AG08395 (cell line): ENCODE measurements at places on chromosomes 4 and X.

DNA sequence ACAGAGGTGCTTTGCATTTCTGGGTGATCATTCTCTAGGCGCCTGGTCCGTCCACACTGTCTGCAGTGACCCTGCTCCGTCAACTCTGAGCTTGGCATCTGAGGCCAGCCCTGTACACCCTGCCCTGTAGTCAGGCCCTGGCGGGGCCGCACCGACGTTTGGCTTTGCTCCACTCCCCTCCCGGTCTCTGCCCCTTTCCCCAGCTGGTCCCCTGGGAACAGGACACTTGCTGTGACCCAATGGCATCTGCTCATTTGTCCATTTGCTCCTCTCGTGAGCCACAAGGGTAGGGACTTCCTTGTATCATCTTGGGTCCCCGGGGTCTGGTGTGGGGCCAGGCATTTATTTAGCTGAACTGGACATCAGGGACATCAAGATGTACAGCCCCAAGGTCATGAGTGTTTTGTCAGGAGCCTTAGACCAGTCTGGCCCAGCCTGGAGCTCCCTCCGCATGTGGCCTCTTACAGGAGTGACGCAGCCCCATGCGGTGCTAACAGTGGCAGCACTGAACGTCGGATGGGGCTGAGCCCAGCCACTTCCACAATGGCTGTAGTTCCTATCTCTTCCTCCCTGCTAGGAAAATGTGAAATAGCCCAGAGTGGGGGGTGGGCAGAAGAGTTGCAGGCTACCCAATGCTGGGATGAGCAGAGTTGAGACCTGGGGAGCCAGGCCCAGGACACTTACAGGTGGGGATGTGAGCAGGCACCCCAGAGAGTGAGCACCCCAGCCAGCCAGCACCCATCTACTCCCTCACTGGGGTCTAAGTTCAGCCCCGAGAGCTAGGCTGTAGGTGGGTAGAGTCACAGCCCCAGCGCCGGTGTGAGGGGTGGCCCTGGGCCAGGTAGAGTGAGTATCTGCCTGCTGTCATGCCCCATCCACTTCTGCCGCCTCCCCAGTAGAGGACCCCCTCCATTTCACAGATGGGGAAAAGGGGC is 2.0 kb upstream of the SH3BP2 start:
- no peak for DNase-seq

DNA sequence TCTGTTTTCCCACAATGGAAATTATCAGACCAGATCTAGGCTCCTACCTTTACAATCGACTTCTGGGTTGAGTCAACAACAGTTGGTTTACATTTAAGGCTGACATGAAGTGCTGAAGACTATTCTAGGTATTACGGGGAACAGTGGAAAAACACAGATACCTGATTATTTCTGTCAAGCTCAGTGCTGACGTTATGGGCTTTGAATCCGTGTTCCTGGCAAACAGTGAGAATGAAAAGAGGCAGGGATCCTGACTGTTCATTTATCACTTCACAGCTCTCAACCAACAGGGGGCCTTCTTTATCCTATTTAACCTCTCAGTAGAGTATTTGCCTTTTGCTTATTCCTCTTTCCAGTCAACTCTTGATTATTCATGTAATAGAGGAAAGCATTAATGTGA is 43.1 kb downstream of the TMEM164 start:
- no peak for DNase-seq

DNA sequence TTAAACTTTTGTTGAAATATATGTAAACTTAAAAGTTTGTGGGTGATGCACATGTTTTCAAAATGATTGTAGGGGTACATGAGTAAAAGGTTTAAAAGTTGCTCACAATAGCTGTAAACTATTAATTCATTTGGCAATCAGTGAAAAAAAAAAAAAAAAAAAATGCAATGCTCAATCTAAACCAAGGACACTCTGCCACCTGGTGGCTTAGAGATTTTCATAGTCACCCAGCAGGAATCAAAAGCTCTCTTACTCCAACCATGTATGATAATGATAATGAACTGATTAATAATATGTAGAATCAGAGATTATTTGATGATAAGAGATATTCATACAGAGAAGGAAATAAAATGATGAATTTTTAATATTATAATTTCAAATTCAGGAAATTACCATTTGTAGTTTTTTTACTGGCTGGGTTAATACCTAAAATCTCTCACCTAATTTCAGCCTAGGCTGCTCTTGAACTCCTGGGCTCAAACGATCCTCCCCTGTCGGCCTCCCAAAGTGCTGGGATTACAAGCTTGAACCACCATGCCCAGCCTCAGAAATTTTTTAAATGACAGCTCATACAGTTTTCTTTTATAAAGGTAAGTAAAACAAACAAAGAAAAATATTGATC is 46.9 kb upstream of the SLC25A4 start:
- DNase-seq: peak; percentile 48

DNA sequence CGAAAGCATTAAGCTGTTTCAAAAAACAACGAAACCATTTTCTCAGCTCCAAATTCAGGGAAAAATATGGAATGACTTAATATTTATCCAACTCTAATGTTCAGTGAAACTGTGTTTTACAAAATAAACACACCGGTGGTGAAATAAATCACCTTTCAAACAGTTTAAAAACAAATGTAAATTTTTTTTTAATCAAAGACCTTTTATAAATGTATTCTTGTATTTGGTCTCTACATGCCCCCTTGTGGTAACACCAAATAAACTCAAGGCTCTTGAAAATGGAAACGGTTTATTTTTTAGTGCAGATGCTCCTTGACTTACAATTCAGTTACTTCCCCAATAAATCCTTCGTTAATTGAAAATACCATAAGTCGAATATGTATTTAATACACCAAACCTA is 45.8 kb upstream of the ITM2A start:
- peak; percentile 3 for DNase-seq

DNA sequence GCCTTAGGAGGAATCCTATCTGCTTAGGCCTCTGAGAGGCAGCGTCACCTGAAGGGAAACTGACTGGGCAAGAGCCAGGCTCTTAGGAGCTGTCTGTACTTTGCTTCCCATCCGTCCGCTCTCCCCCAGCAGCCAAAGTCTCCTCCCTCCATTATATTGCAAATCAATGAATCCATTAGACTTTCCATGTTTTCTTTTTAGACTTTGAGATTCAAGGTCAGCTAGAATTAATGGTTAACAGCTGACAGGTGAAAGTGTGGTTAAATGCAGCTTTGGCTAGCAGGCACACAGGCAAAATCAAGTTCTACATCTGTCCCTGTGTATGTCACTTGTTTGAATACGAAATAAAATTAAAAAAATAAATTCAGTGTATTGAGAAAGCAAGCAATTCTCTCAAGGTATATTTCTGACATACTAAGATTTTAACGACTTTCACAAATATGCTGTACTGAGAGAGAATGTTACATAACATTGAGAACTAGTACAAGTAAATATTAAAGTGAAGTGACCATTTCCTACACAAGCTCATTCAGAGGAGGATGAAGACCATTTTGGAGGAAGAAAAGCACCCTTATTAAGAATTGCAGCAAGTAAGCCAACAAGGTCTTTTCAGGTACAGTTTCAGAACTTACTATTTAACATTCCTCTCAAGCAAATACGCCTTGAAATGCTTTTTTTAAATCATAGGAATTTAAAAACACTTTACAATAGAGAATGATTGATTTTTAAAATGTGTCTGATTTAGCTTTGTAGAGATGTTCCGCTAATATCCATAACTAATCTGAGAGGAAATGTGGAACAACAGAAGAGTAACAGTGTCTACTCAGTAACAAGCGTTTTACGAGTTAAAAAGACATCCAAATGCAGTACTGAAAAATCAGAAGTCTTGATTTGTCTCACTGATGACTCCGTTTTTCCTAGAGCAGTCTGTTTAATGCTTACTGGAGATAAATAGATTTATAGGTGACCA is at the start of gene F11:
Gene F11 (plus strand): TSS at position 507 of the 970 bp plus-strand sequence. CDS start 948 bp downstream, outside the sequence.
- no peak for DNase-seq

GRCh38 chr4:105551965-105552746 is at the start of gene ARHGEF38:
ARHGEF38 (plus strand) TSS chr4:105552620; CDS start chr4:105552766, 146 bp downstream.
- no peak for DNase-seq

- no peak for DNase-seq
Measured at GRCh38 chr4:23091711-23092110, 399.0 kb downstream of the GBA3 start.

DNA sequence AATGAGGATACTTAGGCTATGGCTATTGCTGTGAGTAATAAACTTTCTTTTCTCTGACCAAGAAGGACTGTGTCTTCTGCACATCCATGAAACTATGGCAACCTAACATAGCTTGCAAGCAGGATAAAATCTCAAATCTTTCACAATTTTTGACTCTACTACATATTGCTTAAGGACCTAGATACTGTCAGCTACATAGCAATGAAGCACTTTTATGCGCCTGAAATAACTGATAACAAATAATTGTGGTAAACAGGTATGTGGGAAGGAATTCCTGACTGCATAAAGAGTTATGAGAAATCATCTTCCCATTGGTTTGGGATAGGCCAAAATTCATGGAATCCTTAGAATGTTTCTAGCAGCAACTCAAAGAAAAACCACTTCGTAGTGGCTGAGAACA is 41.2 kb upstream of the PDGFC start:
- peak; percentile 14 for DNase-seq

DNA sequence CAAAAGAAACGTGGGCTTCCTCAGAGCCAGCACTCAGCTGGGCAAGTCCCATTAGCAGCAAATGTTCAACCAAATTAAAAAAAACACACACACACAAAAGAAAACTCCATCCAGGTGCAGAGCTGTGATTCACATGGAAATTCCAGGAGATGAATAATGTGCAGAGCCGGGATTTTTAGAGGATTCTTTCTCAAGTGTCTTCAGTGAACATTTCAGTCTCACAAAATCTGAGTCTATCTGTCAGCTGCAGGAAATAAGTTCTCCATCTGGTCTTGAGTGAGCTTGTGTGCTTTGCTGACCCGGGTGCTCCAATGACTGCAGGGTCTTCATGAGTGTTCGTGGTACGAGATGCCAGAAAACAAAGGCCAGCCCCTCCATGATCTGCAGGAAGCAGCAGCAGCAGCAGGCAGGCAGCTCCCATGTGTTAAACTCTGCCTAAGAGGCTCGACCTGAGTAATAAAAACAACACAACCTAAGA is 44.3 kb downstream of the RASGEF1B start:
- DNase-seq: no peak

- DNase-seq: no peak
Measured at GRCh38 chrX:47497271-47497888, 14.4 kb upstream of the ZNF41 start.

GRCh38 chr4:2047031-2047660 is 12.0 kb upstream of the NAT8L start:
- DNase-seq: no peak

GRCh38 chr4:140112576-140112975 is 41.4 kb downstream of the MAML3 start:
- peak; percentile 24 for DNase-seq

DNA sequence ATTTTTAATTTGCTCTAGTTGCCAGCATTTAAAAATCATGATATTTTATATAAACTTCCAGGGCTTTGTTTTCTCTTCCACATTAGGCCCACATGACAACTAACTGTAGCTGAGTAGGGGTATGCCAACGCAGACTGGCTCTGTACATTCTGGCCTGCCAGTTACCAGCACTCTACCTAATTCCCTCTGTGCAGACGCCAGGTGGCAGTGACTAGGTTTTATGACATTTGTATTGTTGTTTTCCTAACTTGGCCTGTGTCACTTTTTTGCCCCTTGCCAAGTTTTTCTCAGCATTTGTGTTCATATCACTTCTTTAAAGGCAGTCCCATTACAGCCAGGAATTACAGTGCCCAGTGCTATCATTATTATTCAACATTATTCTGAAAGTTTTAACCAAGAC is 347.5 kb downstream of the NKX6-1 start:
- no peak for DNase-seq

- peak; percentile 31 for DNase-seq
Measured at GRCh38 chr4:173735049-173735448, 205.0 kb upstream of the HAND2 start.

DNA sequence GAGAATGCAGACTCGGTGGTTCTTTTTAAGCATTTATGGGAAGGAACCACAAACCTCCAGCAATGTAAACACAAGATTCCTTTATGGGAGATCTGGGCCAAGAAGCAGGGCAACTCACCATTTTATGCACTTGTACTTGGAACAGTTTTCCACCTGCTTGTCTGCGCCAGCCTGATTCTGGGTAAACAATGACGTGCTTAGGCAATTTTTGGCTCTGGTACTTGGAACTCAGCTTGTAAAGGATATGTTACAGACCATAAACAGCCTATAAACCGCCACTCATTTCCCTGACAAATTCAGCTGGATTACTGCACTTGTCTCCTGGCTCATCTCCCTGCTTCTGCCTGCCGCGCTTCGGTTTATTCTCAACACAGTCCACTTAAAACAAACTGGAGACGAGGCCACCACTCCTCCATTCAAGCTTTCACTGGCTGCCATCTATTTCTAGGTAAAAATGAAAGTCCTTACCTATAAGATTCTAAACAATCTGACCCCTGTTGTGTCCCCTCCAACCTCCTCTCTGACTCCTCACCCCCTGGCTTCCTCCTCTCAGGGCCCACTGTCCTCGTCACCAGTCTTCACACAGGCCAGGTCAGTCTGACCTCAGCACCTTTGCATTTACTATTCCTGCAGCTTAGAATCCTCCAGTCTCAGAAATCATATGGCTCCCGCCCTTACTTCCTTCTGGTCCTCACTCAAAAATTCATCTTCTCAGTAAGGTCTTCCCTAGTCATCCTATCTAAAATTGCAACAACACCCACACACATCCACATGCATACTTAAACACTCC is 205.9 kb upstream of the GALNT7 start:
- DNase-seq: no peak

- no peak for DNase-seq
Measured at GRCh38 chr4:9919047-9919446, 102.2 kb downstream of the SLC2A9 start.

DNA sequence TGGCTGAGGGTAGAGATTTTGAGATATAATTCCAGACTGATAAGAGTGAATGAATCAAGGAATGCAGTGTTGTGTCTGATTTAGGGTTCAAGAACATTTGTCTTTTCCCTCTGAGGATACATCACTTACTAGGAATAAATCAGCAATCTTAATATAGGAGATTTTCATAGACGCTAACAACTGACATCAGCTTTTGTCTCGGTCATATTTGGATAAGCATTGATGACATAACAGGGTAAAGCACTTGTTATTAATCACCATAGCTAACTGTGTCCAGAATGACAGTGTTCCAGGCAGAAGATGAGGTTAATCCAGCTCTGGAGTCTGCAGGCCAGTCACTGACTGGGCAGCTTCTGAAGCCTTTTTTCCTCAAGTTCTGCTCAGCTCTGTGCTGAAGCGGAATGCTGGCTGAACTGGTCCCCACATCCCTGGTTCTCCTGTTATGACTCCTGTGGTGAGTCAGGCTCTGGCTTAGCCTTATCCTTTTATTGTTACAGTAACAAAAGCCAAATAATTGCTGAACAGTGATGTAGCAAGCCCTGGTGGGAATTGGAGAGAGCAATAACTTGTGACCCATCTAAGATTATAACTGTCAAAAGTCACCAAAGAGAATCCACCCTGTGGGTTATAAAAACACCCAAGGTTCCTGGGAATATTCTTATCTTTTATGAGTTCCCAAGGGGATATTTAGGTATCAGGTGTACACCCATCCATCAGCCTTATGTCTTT is 41.8 kb downstream of the FNIP2 start:
- DNase-seq: peak; percentile 94

GRCh38 chr4:166044871-166045270 is 171.8 kb downstream of the TLL1 start:
- no peak for DNase-seq
